Endodermal cell (in vitro differentiated cells): ENCODE measurements at places on chromosomes 3 and 15. TPM values are rescaled to one million over a fixed set of nuclear protein-coding genes. Genes with fewer than 3 reads are reported as not detected.

GRCh38 chr3:52534281-52535183 lies 875 bp upstream of the NT5DC2 start:
- DNase-seq = peak; percentile 72
- no peaks in the 10 kb centered on the region for H3K27me3 ChIP-seq
- peak overlapping the region; percentile 54 for H3K27ac ChIP-seq
- H3K4me1 ChIP-seq = peaks cover 5% of the 10 kb centered on the region

- H3K36me3 ChIP-seq = no peaks in the 10 kb centered on the region
- H3K27ac ChIP-seq = no peak overlapping the region
- DNase-seq = no peak
Observed at GRCh38 chr15:67031331-67031730, 34.1 kb upstream of the SMAD3 start.

- H3K27ac ChIP-seq = no peak within 1 kb of the TSS
- no peak for DNase-seq
- no peaks in the 10 kb centered on the region for H3K36me3 ChIP-seq
- peak within 1 kb of the TSS; percentile 77 for H3K4me3 ChIP-seq
Observed at GRCh38 chr3:11154036-11154952, at the start of gene HRH1. TSS of gene HRH1 (plus strand) at chr3:11154493. CDS start at chr3:11259038, 104,545 bp downstream.

DNA sequence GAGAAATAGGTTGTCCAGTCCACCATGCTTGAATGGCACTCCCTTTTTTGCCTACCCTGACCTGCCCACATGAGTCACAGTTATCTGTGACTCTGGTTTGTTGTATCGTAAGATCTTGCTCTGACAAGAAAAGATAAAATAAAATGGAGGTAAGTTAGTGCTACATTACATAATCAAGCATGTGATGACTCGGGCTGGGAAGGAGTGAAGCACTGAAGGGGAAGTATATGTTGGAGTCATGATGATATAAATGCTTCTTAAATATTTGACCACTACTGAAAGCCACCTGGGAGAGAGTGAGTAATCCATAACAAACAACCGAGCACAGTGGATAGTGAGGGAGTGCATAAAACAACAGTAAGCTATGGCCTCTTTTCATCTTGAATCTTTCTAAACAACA lies 124.4 kb downstream of the SHOX2 start:
- DNase-seq = no peak
- H3K4me3 ChIP-seq = no peak overlapping the region
- H3K27me3 ChIP-seq = no peaks in the 10 kb centered on the region
- H3K27ac ChIP-seq = no peak overlapping the region

Gene LMAN1L
- not detected in 3 replicates for total RNA-seq

DNA sequence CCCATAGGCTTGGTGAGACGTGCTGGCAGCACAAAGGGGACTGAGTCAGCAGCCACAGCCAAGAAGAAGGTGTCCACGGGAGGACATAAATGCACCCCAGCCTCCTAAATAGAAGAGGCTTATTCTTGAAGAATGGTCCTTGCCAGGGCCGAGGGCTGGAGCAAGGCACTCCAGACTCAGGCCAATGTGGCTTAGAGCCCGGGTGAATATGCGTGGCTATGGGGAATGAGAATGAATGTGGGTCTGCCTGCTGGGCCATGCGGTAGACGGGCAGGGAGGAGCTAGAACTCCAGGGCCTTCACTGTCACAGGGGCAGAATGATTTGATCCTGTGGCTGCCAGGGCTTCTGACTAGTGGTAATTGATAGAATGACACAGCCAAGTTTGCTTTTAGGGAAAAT lies 34.0 kb downstream of the DHX30 start:
- no peak overlapping the region for H3K27ac ChIP-seq
- H3K27me3 ChIP-seq = no peaks in the 10 kb centered on the region

GRCh38 chr3:24040311-24040710 lies 95.2 kb downstream of the NR1D2 start:
- H3K36me3 ChIP-seq = no peaks in the 10 kb centered on the region
- H3K27me3 ChIP-seq = no peaks in the 10 kb centered on the region
- no peak for DNase-seq
- H3K27ac ChIP-seq = no peak overlapping the region
- no peak overlapping the region for H3K4me3 ChIP-seq

- no peaks in the 10 kb centered on the region for H3K4me1 ChIP-seq
- DNase-seq = no peak
Observed at GRCh38 chr3:30492322-30493192, 113.8 kb upstream of the TGFBR2 start.

Gene ZNF619
- 6.6 and 6.9 TPM in 2 replicates for total RNA-seq

Gene MME
- 24.6 and 31.9 TPM in 2 replicates for total RNA-seq

DNA sequence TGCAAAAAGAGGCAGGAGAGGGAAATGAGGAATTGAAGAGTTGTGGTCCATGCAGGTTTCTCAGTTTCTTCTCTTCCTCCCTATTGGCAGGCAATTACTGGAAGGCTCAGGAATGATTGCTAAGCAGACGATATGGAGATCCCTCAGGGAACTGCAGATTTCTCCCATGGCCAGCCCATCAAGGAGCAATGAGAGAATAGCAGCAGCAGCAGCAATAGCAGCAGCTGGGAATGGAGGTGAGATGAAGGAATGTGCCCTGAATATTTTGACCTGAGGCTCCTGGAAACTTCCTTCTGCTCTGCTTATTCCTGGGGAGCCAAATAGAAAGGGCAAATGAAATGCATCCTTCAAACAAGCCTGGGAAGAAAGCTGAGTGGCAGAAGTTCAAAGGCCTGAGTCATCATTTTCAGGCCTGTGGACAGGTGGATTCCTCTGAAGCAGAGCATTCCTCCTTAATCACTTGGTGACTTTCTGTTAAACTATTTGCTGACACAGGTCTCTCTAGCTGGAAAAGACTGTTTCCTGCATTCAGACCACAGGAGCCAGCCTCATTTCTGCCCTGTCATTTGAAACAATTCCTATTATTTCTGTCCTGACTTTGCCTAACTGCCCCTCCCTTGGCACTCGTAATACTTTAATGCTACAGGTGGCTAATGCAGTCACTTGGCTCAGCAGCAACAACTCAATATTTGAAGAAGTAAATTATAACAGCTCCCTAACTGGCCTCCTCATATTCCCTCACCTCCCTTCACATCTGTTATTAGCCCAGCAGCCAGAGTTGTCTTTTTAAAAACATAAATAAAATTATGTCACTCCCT lies 146.9 kb upstream of the GADL1 start:
- peak overlapping the region; percentile 28 for H3K27ac ChIP-seq
- no peak overlapping the region for H3K4me3 ChIP-seq
- H3K4me1 ChIP-seq = peaks cover 4% of the 10 kb centered on the region
- no peaks in the 10 kb centered on the region for H3K27me3 ChIP-seq

DNA sequence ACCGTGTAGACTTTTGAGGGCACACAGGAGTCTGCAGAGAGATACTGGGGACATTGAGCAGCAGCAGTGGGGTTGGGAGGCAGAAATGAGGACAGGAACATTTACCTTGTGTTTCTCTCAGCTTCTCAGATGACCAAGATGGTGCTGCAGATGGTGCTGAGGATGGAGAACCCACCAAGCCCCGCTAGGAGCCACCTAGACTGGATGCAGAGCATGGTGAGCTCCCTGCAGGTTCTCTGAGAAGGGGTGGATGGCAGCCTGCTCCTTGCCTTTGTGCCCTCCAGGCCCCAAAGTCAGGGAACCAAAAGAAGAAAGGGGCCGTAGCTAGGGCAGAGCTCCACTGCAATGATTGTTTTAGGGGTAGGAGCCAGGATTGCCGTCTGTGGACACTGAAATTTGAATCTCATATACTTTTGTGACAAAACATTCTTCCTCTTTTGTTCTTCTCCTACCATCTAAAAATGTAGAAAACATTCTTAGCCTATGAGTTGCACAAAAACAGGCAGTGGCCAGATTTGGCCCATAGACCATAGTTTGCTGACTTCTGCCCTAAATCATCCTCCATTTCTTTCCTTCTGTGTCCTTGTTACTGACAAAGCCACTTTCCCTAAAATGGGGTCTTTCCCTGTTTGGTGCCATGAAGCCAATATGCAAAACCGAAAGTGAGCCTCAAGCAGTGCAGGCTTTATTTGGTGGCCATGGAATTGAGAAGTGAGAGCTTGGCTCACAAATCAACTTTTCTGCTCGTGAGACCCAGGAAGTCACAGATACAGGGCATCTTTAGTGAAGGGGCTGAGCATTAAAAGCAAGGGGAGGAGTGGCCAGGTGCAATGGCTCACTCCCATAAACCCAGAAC lies 11.9 kb upstream of the MUC20 start:
- H3K27me3 ChIP-seq = no peaks in the 10 kb centered on the region
- H3K4me3 ChIP-seq = no peak overlapping the region
- H3K36me3 ChIP-seq = no peaks in the 10 kb centered on the region
- DNase-seq = no peak
- no peak overlapping the region for H3K27ac ChIP-seq
- H3K4me1 ChIP-seq = peaks cover 10% of the 10 kb centered on the region

- H3K36me3 ChIP-seq = no peaks in the 10 kb centered on the region
- peak; percentile 15 for DNase-seq
- no peaks in the 10 kb centered on the region for H3K27me3 ChIP-seq
- no peaks in the 10 kb centered on the region for H3K4me1 ChIP-seq
Observed at GRCh38 chr3:196603683-196604082, 35.2 kb downstream of the FBXO45 start.

DNA sequence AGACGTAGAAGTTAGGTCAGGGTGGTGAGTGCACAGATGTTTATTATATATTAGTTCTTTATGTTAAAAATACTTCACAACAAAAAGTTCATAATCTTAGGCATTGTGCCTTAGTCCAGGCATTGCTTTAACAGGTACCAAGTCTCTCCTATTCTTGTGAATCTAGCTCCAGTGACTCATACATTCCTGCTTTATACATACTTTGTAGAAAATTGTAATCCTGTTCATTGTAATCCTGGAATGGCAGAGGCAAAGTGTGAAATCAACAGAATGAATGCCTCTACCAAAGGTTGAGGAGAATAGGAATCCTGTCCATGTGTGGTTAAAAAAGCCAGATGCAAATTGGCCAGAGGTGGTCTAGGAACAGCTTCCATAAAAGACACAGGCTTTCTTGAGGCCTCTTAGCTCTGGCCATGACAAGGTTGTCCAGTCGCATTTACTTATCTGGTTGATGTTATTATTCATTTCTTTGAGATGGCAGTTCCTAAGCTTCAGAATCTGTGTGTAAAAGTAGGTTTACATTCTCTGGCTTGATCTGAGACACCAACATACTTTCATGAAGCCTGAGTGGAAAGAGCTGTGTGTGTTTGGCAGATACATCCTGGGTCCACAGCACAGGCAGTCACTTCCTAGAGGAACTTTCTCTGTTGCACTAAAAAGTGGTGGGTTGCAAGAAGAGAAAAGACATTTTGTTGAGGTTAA lies 109.0 kb downstream of the CDIN1 start:
- no peaks in the 10 kb centered on the region for H3K27me3 ChIP-seq
- H3K4me3 ChIP-seq = no peak overlapping the region
- no peaks in the 10 kb centered on the region for H3K36me3 ChIP-seq
- DNase-seq = no peak
- no peaks in the 10 kb centered on the region for H3K4me1 ChIP-seq
- no peak overlapping the region for H3K27ac ChIP-seq

- H3K27ac ChIP-seq = no peak overlapping the region
- peaks cover 11% of the 10 kb centered on the region for H3K4me1 ChIP-seq
- DNase-seq = no peak
- H3K4me3 ChIP-seq = no peak overlapping the region
- H3K36me3 ChIP-seq = no peaks in the 10 kb centered on the region
- no peaks in the 10 kb centered on the region for H3K27me3 ChIP-seq
Observed at GRCh38 chr3:99921986-99922385, 104.3 kb downstream of the CMSS1 start.

Gene ANO10
- 81.6 and 83.8 TPM in 2 replicates for total RNA-seq

Gene DUOX1
- total RNA-seq = 1.2 and 1.9 TPM in 2 replicates

DNA sequence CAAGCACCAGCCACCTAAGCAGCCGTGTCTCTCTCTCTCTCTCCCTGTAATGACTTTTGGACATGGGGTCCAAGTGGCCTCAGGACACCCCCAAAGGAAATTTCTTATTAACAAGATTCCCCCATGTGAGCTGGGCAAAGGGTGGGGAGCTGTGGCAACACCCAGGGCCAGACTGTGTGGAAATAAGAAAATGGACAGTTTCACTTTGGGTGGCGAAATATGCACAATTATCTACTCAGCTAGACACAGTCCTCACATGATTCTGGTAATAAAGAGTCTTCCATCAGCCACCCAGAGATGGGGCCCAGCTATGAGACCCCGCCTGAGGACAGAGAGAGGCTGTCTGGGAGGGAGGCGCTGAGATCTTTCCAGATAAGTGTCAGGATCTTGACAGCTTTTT lies 96.8 kb upstream of the TPM1 start:
- H3K4me1 ChIP-seq = no peaks in the 10 kb centered on the region
- H3K36me3 ChIP-seq = no peaks in the 10 kb centered on the region
- H3K27me3 ChIP-seq = peaks cover 4% of the 10 kb centered on the region
- no peak overlapping the region for H3K4me3 ChIP-seq
- no peak for DNase-seq
- H3K27ac ChIP-seq = no peak overlapping the region

GRCh38 chr15:70014331-70014730 lies 83.4 kb downstream of the TLE3 start:
- no peak overlapping the region for H3K4me3 ChIP-seq
- no peaks in the 10 kb centered on the region for H3K4me1 ChIP-seq
- H3K27ac ChIP-seq = no peak overlapping the region
- no peaks in the 10 kb centered on the region for H3K27me3 ChIP-seq
- peak; percentile 42 for DNase-seq
- no peaks in the 10 kb centered on the region for H3K36me3 ChIP-seq

- H3K4me1 ChIP-seq = peaks cover 22% of the 10 kb centered on the region
- no peak for DNase-seq
- no peak overlapping the region for H3K27ac ChIP-seq
- H3K36me3 ChIP-seq = peaks cover 13% of the 10 kb centered on the region
- no peaks in the 10 kb centered on the region for H3K27me3 ChIP-seq
- no peak overlapping the region for H3K4me3 ChIP-seq
Observed at GRCh38 chr3:45987368-45988291, 8.0 kb downstream of the FYCO1 start.

DNA sequence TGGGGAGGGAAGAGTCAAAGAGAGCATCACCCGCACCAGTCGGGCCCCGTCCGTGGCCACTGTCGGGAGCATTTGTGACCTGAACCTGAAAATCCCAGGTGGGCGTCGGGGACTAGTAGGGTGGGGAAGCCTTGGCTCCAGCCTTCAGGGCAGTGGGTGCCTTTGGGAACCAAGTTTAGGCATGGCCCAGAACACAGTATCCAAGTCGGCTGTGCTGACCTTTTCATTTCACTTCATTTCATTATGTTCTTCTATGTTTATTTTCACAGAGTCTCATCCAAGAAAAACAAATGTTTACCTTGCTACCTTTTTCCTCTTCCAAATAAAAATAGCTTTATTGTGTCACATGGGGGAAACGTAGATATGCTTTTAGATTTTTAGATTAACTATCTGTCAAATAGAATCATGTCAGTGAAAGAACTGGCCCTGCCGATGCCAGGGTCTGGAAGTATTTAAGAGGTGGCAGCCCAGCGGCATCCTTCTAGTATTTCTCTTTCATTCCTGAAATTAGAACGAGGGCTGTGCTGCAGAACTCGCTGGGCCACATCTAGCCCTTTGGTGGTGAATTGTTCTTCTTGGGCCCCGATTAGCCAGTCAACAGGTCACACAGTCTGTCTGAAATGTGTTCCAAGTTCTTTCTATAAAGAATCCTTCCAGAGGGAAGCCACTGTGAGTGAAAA lies 60.5 kb downstream of the DNASE1L3 start:
- no peak overlapping the region for H3K27ac ChIP-seq
- H3K36me3 ChIP-seq = peaks cover 98% of the 10 kb centered on the region
- no peaks in the 10 kb centered on the region for H3K4me1 ChIP-seq
- no peak for DNase-seq
- no peak overlapping the region for H3K4me3 ChIP-seq
